NCI-H2171 treated with DMSO at 0.1 percent for 48 hours (cell line): ENCODE measurements at places on chromosomes 6 and 20.

DNA sequence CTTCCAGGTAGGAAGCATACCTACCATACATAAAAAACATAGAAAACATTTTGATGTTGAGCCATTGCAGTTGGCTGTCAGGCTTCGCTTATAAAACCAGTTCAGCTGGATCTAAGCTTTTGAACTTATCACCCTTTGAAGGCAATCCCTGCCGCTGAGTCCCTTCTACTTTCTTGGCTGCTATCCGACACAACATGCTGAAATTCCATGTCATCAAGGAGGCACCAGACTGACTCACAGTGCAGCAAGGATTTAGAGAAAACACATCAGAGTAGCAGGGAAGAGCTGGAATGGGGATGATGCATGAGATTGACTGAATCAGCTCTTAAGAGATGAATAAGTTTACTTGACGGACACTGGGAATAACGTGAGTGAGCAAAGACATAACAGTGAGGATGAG, 135.0 kb upstream of the MAN1A1 start:
- DNase-seq, result no peak

GRCh38 chr20:62643521-62644043, 1.3 kb downstream of the SLCO4A1 start:
- DNase-seq, result no peak

GRCh38 chr20:13610184-13610583, 28.5 kb downstream of the TASP1 start:
- DNase-seq, result no peak

DNA sequence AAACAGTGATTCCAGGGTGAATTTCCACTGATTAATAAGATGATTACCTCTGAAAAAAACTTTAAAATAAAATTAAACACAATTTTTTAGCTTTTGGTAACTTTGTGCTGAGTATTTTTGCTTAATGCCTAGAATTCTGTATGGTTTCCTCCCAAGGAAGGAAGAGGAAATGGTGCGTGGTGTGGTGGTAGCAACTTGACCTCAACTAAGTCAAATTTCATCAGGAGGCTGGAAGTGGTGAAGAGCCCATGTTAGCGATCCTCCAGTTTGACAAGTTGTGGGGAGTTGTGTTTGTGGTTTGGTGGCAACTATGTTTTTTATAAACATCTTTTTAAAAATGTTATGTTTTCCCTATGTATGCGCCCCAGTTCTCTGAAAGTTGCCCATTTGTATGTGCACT, 5.0 kb upstream of the RTF2 start:
- DNase-seq, result no peak
